Occipital lobe (tissue), 3 donors: ENCODE measurements at places on chromosomes 13 and 19. TPM values are rescaled to one million over a fixed set of nuclear protein-coding genes. Genes with fewer than 3 reads are reported as not detected.

Gene PRRG2
- 0.31 TPM for total RNA-seq

Gene TMEM145
- total RNA-seq = 47.1 TPM

Gene LEUTX
- total RNA-seq = not detected

Gene CGB3
- total RNA-seq = not detected

Gene CYSLTR2
- 1.1 TPM for total RNA-seq

Gene NFIX
- 124 TPM for total RNA-seq

Gene NLRP11
- total RNA-seq = not detected

Gene SLC15A1
- total RNA-seq = not detected

Gene UGGT2
- 81.6 TPM for total RNA-seq

Gene CERS1
- 23.4 TPM for total RNA-seq

Gene ASPDH
- total RNA-seq = 0.62 TPM

Gene PEAK3
- total RNA-seq = not detected

Gene STOML3
- total RNA-seq = 0.16 TPM

Gene KLF5
- total RNA-seq = 2.2 TPM
